Stimulated activated memory B cell treated with anti-CD40 and anti-IgM and Interleukin-4, amounts not matched to agents 10 μg/mL and 1 μg/mL and 100 μg/mL, for 72 hours (primary cell): ENCODE measurements at places on chromosomes 3 and 15.

DNA sequence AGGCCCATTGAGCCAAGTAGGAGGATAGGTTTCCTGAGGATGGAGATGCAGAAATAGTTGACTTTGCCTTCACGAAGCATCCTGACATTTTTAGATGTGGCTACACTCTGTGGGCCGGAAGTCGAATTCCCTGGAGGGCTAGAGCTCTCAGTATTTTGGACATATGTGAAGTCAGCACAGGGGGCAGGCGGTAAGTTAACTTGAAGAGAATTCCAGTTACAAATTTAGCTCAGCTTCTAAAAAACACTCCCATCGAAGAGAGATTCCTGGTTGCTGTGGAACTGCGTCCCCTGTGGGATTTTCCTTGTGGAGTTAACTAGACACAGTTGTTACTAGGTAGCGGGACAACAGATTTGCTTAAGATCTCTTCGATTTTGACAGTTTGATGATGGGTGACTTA is 161.9 kb upstream of the RGMA start:
- no peak for ATAC-seq

DNA sequence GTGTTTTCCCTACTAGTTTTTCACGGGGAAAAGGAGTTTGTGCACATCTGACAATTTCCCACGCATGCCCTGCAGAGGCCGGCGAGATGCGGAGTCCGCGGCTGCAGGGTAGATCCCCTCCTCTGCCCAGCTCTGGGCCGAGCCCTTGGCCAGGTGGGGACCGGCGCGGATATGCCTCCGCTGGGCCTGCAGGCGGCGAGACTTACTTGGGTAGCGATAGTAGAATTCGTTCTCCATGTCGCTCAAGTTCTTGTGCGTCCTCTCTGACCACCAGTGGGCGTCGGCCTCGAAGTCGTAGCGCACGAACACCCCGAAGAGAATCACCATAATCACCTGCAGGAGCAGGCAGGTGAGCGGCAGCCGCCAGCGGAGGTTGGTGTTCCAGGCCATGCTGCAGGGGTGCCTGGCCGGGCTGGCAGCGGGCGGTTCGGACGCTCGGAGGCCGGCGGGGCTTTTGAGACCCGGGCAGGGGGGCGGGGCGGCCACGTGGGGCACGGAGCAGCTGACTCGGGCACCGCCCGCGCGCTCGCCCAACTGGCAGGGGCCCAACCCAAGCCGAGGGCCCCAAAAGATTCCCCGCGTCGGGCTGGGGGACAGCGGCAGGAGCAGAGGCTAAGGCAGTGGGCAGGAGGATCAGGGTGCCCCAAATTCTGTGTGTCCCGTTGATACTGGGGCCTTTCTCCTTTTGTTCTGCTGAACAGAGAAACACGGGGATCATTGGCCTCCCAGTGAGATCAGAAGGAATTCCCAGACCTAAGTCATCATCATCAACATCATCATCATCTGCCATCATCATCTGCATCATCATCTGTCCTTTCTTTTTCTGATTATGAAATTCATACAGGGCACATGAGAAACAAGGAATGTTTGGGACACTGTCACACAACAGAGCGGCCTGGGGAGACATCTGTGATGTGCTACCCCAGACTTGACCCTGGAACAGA is at the start of gene RHCG:
Gene RHCG (minus strand): TSS at position 429 of the 944 bp plus-strand sequence. CDS start 39 bp downstream, at position 390.
- peak; percentile 31 for ATAC-seq

- ATAC-seq = no peak
These were observed 19.5 kb upstream of the ZBTB38 start for GRCh38 chr3:141348837-141349236.

GRCh38 chr3:52313774-52314188 is 2.3 kb upstream of the DNAH1 start:
- ATAC-seq = peak; percentile 93

DNA sequence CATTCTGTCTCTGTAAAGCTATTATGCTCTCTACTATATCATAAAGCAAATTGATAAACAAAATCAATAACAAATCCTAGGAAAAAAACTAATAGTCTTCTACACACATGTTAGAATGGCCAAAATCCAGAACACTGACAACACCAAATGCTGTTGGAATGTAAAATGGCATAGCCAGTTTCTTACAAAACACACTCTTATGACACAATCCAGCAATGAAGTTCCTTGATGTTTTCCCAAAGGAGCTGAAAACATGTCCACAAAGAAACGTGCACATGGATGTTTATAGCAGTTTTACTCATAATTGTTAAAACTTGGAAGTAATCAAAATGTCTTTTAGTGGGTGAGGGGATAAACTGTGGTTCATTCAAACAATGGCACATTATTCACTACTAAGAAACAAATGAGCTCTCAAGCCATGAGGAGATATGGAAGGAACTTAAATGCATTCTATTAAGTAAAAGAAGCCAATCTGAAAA is 32.7 kb downstream of the CADM2 start:
- ATAC-seq = no peak

- ATAC-seq = no peak
These were observed 208.6 kb downstream of the GAP43 start for GRCh38 chr3:115831864-115832263.

DNA sequence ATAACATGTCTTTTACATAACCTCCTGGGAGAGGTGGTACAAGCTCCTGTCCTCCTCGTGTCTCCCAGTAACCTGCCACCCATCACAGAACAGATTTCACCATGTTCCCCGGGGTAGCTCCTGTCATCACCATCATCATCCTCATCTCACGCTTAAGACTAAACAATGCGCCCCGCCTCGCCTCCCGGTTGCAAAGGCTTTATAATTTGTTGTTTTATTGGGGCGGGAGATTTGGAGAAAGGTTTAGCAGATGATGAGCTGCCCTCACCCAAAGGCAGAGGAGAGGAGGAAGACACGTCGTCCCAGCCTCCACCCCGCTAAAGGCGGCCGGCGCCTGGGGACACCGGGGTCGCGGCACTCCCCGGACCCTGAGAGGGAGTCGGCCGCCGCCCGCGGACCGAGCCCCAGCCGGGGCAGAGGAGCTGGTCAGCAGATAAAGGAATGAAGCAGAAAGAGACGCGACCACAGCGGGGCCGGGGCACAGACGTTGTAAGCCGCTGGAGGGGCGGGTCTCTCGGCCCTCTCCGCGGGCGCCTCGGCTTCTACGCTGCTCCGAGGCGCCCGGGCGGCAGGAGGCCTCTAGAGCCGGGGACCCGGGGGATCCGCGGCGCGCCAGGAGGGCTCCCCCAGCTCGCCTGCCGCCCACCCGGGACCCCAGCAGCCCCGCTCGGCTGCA is 589 bp downstream of the HERC1 start:
- peak; percentile 74 for ATAC-seq

GRCh38 chr15:80404761-80405553 is 775 bp downstream of the ARNT2 start:
- ATAC-seq = peak; percentile 56

- ATAC-seq = peak; percentile 88
These were observed 496.1 kb downstream of the FOXP1 start for GRCh38 chr3:71087143-71088018.

- ATAC-seq = no peak
These were observed 21.6 kb upstream of the SLC6A20 start for GRCh38 chr3:45817831-45818522.

- ATAC-seq = no peak
These were observed 105.6 kb downstream of the ARNT2 start for GRCh38 chr15:80509800-80510199.

GRCh38 chr3:122219242-122219872 is 35.9 kb downstream of the CASR start:
- ATAC-seq = no peak

DNA sequence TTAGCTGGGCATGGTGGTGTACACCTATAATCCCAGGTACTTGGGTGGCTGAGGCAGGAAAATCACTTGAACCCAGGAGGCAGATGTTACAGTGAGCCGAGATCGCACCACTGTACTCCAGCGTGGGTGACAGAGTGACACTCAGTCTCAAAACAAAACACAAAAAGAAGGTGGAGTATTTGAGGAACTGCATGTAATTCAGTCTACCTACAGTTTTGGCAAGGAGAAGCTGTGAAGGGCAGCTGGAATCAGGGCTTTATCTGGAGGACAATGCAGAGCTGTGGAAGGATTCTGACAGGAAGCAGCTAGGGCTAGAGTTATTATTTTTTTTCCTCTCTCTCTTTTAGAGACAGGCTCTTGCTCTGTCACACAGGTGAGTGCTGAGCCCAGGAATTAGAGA is 6.8 kb downstream of the H1-8 start:
- ATAC-seq = no peak

GRCh38 chr3:81198756-81199155 is 562.7 kb downstream of the GBE1 start:
- no peak for ATAC-seq

DNA sequence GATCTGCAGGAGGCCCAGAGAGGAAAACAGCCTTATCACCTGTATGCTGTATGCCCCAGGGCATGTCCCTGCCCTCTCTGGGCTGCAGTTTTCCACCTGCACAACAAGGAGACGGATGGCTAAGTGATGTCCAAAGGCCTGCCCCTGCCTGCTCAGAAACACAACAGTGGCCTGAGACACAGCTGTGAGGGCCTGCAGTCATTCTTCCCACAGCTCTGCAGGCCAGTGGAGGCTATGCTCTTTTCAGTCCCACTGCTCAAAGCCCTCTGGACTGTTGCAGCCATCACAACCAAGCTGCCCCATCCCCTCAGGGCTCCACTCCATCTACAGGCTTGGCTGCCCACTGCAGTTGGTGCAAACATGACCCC is 5.2 kb upstream of the TBC1D2B start:
- no peak for ATAC-seq

- ATAC-seq = no peak
These were observed 151.7 kb upstream of the KCNMB2 start for GRCh38 chr3:178384321-178385230.

DNA sequence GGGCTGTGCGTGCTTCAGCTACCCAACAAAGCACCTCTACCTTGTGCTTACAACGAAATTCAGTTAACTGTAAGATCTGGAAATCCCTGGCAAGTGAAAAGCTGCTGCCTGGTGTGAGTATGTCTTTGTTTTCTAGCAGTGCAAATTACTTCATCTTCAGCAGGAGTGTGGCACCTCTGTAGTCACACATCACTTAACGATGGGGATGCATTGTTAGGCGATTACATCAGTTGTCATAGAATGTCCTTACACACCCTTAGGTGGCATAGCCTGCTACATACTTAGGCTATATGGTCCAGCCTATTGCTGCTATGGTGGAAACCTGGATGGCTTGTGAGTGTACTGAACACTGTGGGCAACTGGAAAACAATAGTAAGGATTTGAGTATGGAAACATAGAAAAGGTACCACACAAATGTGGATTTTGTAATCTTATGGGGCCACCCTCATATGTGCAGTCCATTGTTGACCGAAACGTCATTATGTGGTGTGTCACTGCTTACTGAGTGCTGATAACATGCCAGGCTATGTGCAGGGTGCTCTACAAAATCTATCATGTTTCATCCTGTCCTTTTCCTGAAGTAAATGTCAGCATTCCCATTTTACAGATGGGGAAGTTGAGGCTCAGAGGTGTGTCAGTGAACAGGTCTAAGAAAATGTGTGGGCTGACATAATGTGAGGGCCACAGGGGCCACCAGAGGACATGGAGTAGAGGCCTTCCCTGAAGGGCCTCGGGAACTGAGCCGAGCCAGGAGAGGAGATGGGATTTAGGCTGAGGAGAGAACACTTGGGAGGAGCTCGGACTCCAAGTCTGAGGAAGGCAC is 173.5 kb downstream of the VGLL4 start:
- no peak for ATAC-seq

DNA sequence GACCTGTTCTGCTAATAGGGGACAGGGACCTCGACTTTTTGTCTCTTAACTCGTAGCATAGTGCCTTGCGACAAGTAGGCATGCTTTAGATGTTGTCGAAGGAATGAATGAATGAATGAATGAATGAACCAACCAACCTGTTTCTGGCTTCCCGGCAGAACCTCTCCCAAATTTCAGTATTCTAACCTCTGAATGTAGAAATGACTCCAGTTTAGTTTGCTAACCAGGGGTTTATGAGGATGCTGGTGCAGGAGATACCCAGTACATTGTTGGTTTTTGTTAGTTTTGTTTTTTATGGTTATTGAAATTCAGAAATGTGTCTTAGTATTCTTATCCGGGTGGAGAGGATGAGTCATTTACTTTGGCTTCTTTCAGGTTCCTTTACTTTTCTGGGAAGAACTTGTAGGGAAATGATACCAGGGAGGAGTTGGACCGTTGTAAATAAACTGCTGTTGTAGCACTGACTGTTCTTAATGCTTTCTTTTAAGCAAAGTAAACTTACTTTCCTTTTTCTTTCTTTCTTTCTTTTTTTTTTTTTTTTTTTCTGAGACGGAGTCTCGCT is 29.6 kb upstream of the EHHADH start:
- ATAC-seq = no peak

DNA sequence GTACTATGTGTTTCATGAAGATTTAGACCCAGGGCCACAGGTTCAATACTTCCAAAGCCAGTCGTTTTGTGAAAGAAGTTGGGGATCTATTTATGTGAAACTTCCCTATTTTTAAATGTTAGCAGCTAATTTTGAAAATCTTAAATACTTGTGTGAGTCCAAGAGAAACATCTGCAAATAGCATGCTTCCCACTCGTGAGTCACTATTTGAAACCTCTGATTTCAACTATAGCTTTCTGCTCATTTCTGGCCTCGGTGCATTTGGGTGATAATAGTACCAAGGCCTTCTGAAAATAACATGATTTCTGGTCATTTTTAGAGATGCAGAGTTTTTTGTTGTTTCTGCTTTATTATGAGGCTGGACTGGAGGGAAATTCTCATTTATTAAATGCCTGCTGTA is 110.0 kb downstream of the OPA1 start:
- no peak for ATAC-seq
